ENCODE measurements at places on chromosomes 13 and 19.

DNA sequence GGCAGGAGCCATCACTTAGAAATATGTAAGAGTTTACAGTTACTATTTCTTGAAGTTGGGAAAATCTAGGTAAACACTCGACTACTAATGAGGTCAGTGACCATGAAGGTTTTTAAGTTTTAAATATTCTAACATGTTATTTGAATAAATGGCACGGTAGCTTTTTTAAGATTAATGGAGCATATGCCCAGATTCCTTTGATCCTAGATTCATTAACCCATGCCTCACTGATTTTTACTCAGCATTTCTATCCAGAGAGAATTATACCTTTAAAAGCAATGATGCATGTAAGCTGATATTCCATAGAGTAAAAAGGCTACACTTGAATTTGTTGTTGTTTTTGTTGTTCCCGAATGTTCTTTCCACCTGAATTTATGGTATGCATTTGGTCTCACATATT is 541.4 kb downstream of the DACH1 start:
- no peak for DNase-seq

GRCh38 chr19:51433043-51433442 is 15.6 kb upstream of the SIGLEC10 start:
- DNase-seq = no peak

DNA sequence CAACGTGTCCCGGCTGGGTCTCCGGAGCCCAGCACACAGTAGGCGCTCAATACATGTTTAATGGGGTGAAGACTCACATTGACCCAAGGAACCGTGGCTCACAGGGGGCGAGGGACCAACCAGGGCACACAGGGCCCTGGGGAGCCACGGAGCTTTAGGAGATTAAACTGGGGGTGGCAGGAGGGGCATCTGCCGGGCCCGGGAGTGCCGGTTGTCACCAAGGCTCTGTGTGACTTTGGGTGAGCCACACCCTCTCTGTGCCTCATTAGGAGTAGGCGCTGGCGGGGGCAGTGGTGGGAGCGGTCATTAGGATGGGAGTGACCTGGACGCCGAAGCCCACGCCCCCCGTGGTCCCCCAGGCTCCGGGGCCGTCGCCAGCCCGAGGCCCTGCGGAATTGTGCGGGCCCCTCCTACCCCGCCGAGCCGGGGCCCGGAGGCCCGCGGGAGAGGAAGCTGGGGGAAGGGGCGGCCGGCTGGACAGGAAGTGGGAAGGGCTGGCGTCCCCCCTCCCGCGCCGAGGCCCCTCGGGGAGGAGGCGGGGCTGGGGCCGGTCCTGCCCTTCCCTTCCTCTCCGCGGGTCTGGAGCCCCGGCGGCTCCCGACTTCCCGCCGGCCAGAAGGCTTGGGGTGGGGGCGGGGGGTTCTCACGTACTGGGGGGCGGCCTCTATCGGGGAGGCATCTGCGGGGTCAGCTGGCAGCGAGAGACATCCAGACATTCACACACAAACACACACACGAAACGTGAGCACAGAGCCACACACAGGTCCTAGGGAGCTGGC is 1.8 kb upstream of the SSBP4 start:
- no peak for DNase-seq

- DNase-seq = no peak
Measured at GRCh38 chr19:55305983-55306562, 19.1 kb downstream of the TMEM150B start.

DNA sequence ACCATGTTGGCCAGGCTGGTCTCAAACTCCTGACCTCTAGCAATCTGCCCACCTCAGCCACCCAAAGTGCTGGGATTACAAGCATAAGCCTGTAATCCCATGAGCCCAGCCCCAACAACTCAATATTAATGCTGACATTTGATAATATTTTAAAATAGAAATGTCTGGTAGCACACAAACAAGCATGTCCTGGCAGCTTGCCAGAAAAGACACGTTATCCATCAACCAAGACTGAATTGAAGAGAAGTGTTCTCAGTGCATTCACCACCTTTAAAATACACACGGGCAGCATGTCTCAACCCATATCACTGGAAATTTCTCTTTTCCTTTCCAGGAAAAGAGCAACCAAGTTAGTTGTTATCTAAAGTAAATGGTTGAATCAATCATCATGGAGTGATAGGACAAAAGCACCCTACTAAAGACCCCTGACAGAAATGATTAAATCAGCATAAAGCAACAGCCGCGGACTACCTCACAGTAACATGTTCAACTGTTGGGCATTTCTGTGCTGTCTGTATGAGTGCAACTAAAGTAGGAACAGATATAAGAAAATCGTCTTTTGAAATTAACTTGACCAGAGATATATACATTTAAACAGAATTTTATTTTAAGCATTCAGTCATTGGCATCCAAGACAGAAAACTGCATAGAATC is 25.0 kb downstream of the LHFPL6 start:
- no peak for DNase-seq

- DNase-seq = no peak
Measured at GRCh38 chr13:25753976-25754375, 297.8 kb downstream of the SHISA2 start.

- no peak for DNase-seq
Measured at GRCh38 chr19:1261798-1262622, 7.1 kb upstream of the CIRBP start.

DNA sequence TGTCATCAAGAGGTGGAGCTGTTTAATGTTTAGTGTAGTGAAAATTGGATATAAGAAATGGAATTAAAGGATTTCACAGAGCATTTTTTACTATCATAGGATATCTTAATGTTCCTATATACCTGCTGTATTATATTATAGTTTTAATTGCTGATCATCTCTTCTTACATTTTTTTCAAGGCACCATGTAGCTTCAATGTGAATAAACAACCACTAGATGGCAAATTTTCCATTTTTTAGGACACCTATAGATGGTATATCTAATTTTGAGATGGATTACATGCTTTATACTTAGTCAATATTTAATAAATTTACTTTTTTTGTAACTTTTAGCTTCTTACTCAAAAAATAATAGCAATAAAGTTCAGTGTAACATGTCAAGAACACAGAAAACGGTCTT is 9.0 kb upstream of the ATXN8OS start:
- no peak for DNase-seq

GRCh38 chr19:45103156-45103507 is 10.2 kb downstream of the PPP1R37 start:
- no peak for DNase-seq

- DNase-seq = no peak
Measured at GRCh38 chr13:114320065-114320464, 5.8 kb downstream of the CHAMP1 start.

DNA sequence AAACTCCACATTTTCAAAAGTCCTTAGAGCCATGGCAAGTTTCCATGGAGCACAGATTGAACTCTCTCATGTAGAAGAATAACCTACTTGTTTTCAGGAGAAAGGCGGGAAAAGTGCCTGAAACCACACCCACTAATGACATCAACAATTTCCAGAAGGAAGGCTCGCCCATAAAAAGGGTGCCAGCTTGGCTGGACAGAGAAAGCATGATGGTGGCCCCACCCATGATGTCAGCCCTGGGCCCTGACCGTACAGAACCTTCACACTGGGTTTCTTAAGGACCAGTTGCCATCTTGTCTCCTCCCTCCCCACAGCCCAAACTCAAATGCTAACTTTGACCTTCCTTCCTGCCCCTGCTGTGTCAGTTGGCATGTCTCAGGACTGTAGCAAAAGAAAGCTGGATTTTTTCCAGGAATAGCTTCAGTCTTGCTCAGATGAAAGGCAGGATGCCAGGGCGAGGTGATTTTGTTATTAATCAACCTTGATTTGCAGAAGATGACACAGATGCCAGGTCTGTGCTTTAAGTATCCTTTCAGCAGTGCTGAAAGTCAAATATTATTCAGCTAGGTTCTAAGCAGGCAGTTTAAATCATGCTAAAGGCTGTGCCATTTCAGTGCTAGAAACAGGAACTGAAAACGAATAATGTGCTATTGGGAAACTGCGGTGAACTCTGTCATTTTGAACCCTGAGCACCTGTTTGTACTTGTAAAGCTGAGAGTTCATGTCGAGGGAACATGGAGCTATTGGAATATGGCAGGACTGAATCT is 89.5 kb upstream of the RFC3 start:
- no peak for DNase-seq

DNA sequence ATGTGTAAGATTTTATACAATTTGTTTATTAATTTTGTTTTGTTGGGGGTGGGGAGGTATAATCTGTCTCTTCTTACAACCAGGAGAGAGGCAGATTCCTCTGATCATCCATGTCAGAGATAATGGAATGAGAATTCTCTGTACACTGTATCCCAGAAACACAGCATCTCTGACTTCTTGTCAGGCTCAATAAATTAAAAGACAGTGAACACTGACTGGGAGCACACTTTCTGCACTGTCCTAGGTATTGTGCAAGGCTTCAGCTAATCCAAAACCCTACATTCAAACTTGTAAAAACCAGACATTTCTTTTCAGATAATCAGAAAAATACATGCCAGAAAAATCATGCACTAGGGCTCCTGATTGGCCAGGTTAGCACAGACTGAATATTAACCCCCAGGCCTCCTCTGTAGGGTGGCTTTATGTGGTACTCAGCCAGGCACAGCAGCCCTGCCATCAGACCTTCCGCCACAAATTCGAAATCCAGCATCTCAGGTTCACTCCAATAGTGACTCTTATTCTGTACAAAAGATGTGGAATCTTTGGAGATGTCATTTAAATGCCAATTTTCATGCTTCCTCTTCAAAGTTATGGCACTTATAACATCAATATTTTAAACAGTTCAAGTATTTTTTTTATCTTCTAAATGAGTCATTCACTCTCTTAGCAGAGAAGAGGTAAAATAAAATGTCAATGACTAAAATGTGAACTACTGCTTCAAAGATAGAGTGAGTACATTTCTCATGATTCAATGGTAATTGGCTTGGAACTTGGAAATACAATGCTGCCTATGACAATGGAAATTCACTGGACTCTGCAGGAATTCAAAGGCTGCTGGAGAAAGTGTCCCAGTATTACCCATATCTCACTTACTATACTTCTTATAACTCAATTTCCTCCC is 211.5 kb downstream of the KLF12 start:
- no peak for DNase-seq

DNA sequence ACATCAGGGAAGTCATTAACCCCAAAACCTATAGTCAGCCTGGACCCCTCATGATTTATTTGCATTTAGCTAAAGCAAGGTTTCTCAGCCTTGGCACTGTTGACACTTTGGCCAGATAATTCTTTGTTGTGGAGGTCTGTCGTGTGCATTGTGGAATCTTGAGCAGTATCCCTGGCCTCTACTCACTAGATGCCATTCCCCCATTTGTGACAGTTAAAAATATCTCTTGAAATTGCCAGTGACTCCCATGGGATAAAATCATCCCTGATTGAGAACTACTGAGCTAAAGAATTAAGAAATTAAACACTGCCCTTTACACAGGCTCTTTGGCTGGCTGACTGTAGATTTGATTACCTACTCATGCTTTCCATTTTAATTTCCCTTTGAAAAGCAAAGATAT is 102.7 kb downstream of the LMO7 start:
- DNase-seq = no peak

- no peak for DNase-seq
Measured at GRCh38 chr13:62040806-62041205, 625.2 kb upstream of the PCDH20 start.

GRCh38 chr13:111909971-111910671 is 156.8 kb upstream of the SOX1 start:
- no peak for DNase-seq

- no peak for DNase-seq
Measured at GRCh38 chr19:40274585-40275544, 10.3 kb downstream of the AKT2 start.

DNA sequence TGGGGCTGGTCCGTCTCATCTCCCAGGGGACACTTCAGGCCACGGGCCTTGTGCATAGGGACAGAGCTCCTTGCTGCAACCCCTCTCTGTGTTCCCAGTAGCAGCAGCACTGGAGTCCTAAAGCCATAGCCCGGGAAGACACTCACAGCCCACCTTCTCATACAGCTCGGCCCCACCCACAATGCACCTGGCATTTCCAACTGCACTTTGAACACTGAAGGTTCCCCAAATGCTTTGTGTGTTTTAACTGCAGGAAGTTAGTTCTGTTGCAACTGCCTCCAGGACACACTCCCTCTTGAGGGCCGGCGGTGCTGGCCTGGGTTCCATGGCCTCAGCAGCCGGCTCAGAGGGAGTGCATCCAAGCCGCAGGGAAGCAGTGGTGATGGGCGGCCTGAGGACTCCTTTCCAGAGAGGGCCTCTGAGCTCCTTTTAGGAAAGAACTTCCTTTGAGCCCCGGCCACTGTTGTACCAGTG is 22.7 kb upstream of the TMEM255B start:
- DNase-seq = no peak

DNA sequence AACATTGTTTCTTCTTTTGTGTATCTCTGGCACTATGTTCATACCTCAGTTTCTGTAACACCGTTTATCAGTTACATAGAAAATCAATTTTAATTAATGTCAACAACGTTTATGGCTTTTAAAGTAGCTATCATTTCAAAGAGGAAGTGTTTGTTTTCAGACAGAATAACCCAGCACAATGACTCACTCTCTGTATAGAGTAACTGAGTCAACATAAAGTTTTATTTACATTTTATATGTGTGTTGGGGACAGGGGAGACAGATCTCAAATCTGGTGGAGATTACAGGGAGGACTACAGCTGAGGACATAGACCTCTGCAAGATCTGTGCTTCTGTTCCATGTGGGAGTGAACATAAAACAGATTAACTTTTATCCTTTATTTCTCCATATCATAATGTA is 2590.1 kb downstream of the PCDH9 start:
- DNase-seq = no peak

GRCh38 chr13:30882026-30882850 is 23.8 kb upstream of the MEDAG start:
- DNase-seq = no peak

DNA sequence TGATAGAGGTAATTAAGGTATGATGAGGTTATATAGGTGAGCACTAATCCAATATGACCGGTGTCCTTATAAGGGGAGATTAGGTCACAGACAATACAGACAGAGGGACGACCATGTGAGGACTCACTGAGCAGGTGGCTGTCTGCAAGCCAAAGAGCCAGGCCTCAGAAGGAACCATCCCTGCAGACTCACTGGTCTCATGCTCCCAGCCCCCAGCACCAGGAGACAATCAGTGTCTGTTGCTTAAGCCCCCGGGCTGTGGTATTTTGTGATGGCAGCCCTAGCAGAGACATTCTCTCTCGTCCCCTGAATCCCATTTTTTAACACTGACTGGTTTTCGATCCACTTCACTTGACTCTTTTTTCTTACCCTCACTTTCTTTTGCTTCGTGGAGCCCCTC is 51.9 kb upstream of the PABPC3 start:
- no peak for DNase-seq

Measured in GOT3 (cell line).